OCI-LY7 (cell line): ENCODE measurements at places on chromosomes 1 and 21.

- DNase-seq = no peak
Observed at GRCh38 chr1:10888291-10888690, 91.8 kb upstream of the CASZ1 start.

- DNase-seq = no peak
Observed at GRCh38 chr1:74508449-74508848, 4.0 kb downstream of the LRRC53 start.

GRCh38 chr21:35220301-35220700, 171.2 kb upstream of the RUNX1 start:
- DNase-seq = no peak

DNA sequence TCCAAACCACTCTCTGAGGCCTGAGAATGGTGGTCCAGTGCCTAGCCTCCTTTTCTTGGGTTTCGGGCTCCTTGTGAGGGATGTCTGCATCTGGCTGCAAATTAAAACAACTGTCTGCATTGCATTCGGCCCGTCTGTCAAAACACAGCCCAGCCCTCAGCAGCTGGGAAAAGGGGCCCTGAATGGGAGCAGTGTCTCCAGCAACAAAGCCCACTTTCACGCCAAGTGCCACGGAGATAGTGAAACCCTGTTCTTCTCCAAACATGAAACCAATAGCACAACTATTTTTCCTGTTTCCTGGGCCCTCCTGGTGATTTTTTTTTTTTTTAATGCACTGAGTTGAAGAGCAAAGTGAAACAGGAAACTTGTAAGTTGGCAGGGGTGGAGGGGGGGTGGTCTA, 138.4 kb downstream of the PLXNA2 start:
- no peak for DNase-seq

GRCh38 chr1:110607536-110608230, 1.5 kb upstream of the KCNA2 start:
- DNase-seq = no peak

GRCh38 chr21:25664491-25664931, 25.5 kb downstream of the JAM2 start:
- DNase-seq = no peak

- DNase-seq = no peak
Observed at GRCh38 chr21:45209046-45209445, 78.6 kb downstream of the POFUT2 start.
